Bronchial epithelial cell (primary cell): ENCODE measurements at places on chromosomes 3 and 15. TPM values are rescaled to one million over a fixed set of nuclear protein-coding genes. Genes with fewer than 3 reads are reported as not detected.

- DNase-seq: no peak
Measured at GRCh38 chr3:118803096-118803476, 231.6 kb downstream of the IGSF11 start.

- DNase-seq: peak; percentile 61
Measured at GRCh38 chr3:116930786-116931185, 221.2 kb downstream of the TUSC7 start.

Gene ZDHHC23
- 1.3 TPM in 2 replicates for total RNA-seq

DNA sequence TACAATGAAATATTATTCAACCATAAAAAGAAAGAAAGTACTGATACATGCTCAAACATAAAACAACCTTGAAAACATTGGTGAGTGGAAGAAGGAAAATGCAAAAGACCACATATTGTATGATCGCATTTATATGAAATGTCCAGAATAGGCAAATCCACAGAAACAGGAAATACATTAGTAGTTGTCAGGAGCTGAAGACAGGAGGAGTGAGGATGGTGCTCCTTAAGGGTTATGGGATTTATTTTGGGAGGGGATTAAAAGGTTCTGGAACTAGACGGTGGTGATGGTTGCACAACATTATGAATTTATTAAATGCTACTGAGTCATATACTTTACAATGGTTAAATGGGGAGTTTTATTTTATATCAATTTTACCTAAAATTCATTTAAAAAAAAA is 12.1 kb upstream of the MAGI1 start:
- DNase-seq: no peak

Gene TGM5
- under 0.01 and 1.8 TPM in 2 replicates for total RNA-seq

Gene DNAH12
- total RNA-seq: under 0.01 and 0.13 TPM in 2 replicates

- DNase-seq: peak; percentile 92
Measured at GRCh38 chr3:159169828-159170227, 368.0 kb downstream of the MFSD1 start.

DNA sequence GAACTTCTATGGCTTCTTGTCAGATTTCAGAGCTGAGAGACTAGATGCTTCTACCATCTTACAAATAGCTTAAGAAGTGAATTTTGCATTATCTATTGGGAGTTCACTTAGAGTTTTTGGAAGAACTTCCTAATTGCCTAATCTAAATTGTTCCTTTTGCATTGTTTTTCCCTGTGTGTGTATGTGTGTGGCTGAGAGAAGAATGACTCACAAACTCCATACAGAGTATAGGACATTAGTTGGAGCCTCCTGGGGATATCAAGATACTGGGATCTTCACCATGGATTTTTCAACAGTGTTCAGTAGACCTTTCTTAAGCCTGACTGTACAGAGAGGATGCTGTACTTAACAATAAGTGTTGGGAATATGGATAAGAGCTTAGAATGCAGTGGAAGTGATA is 10.9 kb downstream of the TLNRD1 start:
- DNase-seq: peak; percentile 29

- no peak for DNase-seq
Measured at GRCh38 chr3:174232658-174233429, 626.3 kb upstream of the NAALADL2 start.

Gene ANKUB1
- 0.26 and 2.1 TPM in 2 replicates for total RNA-seq

- DNase-seq: no peak
Measured at GRCh38 chr15:96333131-96334016, 2.9 kb downstream of the NR2F2 start.

Gene WDR93
- total RNA-seq: not detected in 2 replicates

DNA sequence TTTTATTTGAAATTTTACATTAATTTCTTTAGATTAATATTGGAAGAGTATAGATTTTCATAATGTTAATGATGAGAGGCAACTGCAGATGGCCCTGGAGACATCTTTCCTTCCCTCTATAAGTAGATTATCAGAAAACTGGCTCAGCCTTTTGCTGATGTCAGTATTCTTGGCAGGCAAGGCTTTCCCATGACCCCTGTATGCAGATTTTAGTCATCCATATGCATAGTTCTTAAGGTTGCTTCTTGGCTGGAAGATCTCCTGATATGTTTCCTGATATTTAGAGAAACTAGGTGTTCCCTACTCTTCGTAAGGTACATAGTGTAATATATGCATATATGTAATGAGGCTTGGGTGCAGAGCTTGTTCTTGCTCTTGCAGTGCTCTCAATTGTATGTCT is 911.4 kb downstream of the EPHA3 start:
- DNase-seq: no peak

DNA sequence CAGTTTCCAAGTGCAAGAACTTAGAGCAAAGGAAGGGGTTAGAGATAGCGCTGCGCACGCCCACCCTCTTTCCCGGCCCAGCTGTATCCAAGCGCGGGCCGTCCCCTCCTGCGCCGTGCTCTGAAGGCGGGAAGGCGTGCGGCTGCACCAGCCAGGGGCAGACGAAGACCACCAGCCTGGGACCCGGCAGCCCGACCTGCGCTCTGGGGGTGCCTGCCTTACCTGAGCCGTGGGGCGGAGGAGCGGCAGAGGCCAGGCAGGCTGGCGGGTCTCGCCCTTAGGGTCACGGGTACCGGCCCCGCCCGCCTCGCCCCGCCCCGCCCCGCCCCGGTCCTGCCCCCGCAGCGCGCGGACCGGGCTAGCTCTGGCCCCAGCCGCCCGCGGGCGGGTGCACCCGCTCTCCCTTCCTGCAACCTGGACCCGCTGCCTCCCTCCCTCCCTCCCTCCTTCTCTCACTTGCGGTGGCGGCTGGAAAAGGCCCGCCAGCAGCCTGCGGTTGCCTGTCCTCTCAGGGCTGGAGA is at the start of gene WDR72:
TSS of gene WDR72 (minus strand) at position 253 of the 521 bp plus-strand sequence. CDS start 26,514 bp downstream, outside the sequence.
- DNase-seq: no peak

DNA sequence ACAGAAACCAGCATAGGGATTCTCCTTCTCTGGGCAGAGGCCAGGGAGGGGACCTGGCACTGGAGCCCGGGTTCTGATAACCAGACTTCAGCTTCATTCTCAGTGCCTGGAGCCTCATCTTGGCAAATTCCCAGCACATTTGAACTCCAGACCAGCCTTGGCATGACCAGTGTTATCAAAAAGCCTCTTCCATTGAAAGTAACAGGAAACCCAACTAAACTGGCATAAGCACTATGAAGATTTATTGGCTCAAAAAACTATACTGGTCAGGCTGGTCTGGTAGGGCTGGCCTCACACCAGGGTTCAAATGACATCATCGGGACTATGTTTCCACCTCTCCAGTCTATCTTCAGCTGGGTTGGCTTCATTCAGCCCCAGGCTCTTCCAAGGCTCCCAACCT is 48.1 kb upstream of the THUMPD3 start:
- DNase-seq: no peak

Gene TAGLN3
- total RNA-seq: 0.77 and 1.8 TPM in 2 replicates

Gene MEF2A
- 11.1 and 13.4 TPM in 2 replicates for total RNA-seq

- no peak for DNase-seq
Measured at GRCh38 chr3:126816986-126817777, 113.1 kb downstream of the CHCHD6 start.
